ENCODE measurements at places on chromosomes 2 and 18.
A peak's percentile ranks its signal among the peaks of the same experiment; 100 is the strongest.

- DNase-seq: peak; percentile 29
These were observed 435 bp downstream of the RNF181 start for GRCh38 chr2:85596026-85596333.

- DNase-seq: no peak
These were observed 63.4 kb downstream of the OLA1 start for GRCh38 chr2:174184915-174185314.

GRCh38 chr18:30971338-30971956 lies 71.1 kb downstream of the DSC3 start:
- DNase-seq: peak; percentile 4

GRCh38 chr2:120902592-120902991 lies 166.9 kb downstream of the GLI2 start:
- DNase-seq: no peak

GRCh38 chr2:231691251-231691772 lies 17.0 kb upstream of the PTMA start:
- DNase-seq: no peak

GRCh38 chr2:44766777-44767176 lies 174.7 kb upstream of the SIX3 start:
- DNase-seq: no peak

DNA sequence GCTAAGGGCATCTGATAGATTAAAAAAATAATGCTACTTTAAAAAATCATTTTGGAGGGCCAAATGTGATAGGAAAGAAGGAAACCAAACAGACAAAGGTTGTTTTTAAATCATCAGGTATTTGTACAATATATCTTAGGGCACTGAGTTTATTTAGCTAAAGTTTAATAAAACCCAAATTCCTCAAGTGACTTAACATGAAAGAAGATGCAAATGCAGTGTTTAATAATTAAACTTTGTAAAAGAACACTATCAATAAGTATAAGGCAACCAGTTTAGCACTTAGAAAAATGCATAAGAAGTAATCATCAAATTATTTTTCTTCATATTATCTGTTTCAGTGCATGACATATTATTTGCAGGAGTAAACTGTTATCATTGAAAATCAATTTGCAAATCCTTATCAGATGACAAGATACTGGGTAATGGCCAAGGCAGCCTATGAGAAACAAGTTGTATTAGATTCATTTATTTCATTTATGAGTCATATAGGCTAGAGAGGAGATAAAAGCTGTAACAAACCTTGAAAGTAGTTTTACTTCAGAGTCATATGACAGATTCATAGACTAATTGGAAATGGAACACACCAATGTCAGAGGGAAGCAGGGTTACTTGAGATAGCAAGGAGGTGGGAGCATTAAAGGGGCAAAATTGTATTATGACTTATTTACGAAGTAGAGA lies 165.5 kb downstream of the GCA start:
- DNase-seq: no peak

- DNase-seq: peak; percentile 91
These were observed at the start of the genes SEPTIN10 and SOWAHC for GRCh38 chr2:109613922-109614714. TSS of gene SEPTIN10 (minus strand) at chr2:109613966. CDS start at chr2:109613827, 139 bp downstream. TSS of gene SOWAHC (plus strand) at chr2:109614364. CDS start at chr2:109614490, 126 bp downstream.

GRCh38 chr18:44850001-44850400 lies 169.3 kb downstream of the SETBP1 start:
- no peak for DNase-seq

DNA sequence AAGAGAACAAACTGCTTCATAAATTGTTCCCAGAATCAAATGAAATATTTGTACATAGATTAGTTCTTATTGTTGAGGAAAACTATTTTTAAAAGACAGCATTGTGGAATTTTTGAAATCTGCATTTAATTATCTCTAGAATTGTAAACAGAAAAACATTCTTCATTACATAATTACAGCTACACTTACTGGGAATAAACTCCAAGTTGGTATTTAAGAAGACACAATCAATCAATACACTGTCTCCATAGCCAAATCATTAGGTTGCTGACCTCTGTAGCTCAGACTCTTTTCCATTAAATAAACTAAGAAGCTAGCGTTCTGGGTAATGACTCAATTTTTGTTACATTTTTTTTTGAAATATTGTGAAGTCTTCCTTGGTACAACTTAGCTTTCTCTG lies 70.2 kb upstream of the PIEZO2 start:
- no peak for DNase-seq

DNA sequence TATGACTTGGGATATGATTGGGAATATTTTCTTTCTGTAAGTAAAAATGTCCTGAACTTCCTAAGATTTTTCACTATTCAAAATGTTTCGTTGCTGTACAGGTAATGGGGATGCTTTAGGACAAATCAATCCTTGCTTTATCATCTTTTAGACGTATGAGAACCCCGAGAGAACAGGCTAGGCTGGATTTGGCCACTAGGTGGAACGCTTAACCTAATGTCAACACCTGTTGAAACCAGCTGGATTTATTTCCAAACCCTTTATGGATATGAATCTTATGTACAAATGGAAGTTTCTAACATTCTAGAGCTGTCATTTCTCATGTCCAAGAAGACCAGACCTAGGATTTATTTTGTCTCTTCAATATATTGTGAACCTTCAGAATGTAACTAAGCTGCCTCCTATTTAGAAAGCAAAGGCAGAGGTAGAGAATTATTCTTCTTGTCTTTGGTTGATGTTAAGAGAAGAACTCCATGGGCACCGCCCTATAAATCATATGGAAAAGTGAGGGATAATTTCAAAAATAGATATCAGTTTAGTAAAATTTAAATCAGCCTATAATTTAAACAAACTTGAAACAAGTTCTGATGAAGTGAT lies 96.7 kb downstream of the PMAIP1 start:
- peak; percentile 16 for DNase-seq

GRCh38 chr2:157459486-157459885 lies 15.6 kb upstream of the CYTIP start:
- DNase-seq: no peak

DNA sequence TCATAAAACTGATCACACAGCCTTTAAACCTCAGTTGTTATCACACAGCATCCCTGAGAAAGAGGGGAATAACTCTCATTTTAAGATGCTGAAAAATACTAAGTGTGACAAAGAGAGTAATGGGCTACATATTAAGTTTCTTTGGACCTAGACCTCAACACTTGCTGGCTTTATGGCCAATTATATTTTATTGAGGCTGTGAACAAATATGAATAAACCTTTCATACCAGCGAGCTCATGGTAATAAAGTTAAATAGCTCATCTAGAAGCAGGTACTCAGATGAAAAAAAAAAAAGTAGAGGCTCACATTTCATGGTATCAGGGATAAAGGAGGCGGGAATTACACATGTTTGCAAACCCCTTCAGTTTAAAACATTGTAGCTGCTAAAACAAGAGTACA lies 75.7 kb downstream of the DOCK10 start:
- no peak for DNase-seq

DNA sequence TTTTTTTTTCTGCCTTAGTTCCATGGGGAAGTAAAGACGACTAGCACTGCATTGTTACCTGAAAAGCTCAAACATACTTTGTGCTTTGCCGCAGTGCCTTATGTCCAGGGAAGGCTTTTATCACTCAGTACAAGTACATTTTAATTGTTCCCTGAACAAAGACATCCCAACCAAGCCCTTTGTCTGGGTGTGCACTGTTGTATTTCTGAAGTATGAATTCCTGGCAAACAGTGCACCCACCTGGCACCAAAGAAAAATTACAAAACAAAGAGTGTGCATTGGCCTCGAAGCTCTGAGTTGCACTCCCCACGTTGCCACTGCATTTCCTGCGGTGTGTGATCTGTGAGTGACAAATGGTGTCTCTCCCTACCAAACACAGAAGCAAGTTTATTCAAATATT lies 858.5 kb upstream of the PIK3C3 start:
- DNase-seq: no peak

GRCh38 chr2:12852135-12852534 lies 135.4 kb downstream of the TRIB2 start:
- DNase-seq: no peak

DNA sequence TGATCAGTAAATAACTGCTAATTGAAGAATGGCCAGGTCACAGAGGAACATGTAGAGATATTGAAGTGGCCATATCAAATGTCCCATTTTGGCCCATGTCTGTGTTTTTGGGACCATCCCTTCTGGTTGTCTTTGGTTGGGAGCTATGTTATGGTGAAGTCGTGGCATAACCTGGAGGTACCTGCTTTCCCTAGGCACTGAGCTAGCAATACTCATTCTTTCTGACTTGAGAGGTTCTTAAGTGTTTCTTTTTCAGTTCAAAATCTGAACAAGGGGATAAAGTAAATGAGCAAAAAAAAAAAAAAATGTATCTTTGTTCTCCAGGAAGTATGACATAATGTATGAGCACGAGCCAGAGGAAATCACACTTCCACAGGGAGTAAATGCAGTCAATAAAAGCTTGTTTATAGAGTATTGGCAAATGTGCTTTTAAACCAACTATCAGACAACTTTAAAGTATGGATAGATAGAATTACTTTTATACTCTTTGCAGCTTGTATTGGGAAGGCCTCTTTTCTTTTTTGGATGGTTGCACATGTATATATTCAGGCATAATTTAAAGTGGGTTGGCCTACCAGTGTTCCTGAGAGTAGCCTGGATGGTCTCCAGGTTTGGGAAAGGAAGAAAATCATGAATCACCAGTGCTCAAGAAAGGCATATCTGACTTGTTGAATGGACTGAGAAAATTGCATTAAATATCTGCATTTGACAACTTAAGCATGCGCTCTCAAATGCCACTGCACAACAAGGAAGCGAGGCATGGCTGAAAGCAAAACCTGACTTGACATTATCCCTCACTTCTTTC lies 125.0 kb downstream of the SPHKAP start:
- no peak for DNase-seq

- DNase-seq: no peak
These were observed 119.3 kb upstream of the ZSWIM2 start for GRCh38 chr2:186968277-186968676.

GRCh38 chr2:223815884-223816570 lies 21.4 kb downstream of the AP1S3 start:
- DNase-seq: no peak

GRCh38 chr2:233140978-233141377 lies 80.8 kb downstream of the INPP5D start:
- DNase-seq: no peak

GRCh38 chr18:70276416-70277191 lies 12.2 kb upstream of the SOCS6 start:
- no peak for DNase-seq

- no peak for DNase-seq
These were observed 24.5 kb upstream of the SP5 start for GRCh38 chr2:170690640-170691039.

DNA sequence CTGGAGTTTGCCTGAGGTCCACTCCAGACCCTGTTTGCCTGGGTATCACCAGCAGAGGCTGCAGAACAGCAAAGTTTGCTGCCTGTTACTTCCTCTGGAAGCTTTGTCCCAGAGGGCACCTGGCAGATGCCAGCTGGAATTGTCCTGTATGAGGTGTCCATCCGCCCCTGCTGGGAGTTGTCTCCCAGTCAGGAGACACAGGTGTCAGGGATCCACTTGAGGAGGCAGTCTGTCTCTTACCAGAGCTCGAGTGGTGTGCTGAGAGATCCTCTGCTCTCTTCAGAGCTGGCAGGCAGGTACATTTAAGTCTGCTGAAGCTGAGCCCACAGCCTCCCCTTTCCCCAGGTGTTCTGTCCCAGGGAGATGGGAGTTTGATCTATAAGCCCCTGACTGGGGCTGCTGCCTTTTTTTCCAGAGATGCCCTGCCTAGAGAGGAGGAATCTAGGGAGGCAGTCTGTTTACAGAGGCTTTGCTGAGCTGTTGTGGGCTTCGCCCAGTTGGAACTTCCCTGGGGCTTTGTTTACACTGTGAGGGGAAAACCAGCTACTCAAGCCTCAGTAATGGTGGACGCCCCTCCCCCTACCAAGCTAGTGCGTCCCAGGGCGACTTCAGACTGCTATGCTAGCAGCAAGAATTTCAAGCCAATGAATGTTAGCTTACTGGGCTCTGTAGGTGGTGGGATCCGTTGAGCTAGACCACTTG lies 34.7 kb downstream of the TFPI start:
- no peak for DNase-seq

DNA sequence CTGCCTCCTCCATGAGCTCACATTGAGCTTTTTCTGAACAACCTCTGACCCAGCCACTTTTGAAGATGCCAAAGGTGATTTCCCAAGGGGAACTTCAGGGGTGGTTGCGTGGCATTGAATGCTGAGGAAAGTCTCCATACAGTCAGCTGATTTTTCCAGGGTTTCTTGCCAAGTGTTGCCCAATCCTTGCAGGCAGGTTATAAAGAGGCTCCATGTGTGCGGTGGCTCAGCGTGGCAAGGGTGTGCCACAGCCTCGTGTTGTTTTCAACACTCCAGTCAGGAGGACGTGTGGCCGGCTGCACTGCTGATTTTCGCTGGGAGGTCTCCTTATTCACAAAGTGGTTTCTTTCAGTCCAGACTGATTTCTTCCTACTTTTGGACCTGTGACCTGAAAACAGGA lies 81.4 kb upstream of the GATA6 start:
- no peak for DNase-seq

DNA sequence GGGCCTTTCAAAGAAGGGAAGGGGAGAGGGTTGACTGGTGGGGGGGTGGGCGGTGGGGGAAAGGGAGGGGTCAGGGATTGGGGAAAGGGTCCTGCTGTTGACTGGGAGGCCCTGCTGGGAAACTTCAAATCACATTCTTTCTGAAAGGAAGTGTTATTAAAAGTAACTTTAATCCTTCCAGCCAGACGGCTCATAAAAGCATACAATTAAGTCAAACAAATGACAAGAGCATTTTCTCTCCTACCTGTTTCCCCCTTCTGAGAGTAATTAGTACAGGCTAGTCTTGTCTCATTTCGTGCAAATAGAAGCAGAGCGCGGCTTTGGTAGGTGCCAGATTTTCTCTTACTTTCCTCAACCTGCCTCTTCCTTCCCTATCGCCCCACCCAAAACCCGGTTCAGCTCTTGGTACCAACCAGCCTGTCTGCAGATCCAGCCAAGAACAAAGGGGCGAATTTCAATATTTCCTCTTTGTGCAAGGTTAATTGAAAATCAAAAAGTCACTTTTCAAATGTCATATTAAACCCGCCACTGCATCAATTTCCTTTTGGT lies 2112.6 kb upstream of the PIK3C3 start:
- no peak for DNase-seq

GRCh38 chr2:9663008-9663879 lies 32.4 kb upstream of the YWHAQ start:
- no peak for DNase-seq

DNA sequence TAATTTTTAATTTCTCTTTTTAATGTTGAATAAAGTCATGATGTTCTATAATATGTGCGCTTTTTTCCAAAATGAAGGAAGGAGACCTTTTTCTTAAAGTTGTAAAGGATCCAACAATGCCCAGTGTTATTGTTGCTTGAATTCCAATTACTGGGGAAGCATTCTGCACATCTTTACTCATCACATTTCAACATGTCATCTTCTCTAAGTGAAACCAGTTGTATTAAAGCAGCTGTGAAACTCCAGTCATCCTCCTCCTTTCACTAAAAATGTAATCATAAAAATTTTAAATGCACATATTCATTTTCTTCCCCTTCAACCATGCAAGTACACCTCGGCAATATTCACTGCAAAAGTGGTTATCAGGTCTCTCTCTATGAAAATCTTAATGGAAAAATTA lies 722.7 kb downstream of the TSN start:
- peak; percentile 6 for DNase-seq

GRCh38 chr2:113183264-113183663 lies 9.5 kb downstream of the PSD4 start:
- DNase-seq: no peak

GRCh38 chr2:189037518-189037917 lies 63.3 kb downstream of the COL3A1 start:
- DNase-seq: no peak
